ENCODE measurements at places on chromosomes 6 and 20. TPM values are rescaled to one million over a fixed set of nuclear protein-coding genes. Genes with fewer than 3 reads are reported as not detected.

MOG gene
- not detected for total RNA-seq

OOEP gene
- not detected for total RNA-seq

GRCh38 chr6:164095056-164095455, 680.5 kb downstream of the QKI start:
- H3K27ac ChIP-seq: no peak overlapping the region
- no peak for DNase-seq
- peaks cover 27% of the 10 kb centered on the region for H3K4me1 ChIP-seq
- no peaks in the 10 kb centered on the region for H3K36me3 ChIP-seq
- no peaks in the 10 kb centered on the region for H3K27me3 ChIP-seq

VSTM2L gene
- 24.5 TPM for total RNA-seq

- peaks cover 27% of the 10 kb centered on the region for H3K4me1 ChIP-seq
- no peak overlapping the region for H3K4me3 ChIP-seq
- no peaks in the 10 kb centered on the region for H3K36me3 ChIP-seq
- DNase-seq: no peak
- no peaks in the 10 kb centered on the region for H3K27me3 ChIP-seq
- H3K27ac ChIP-seq: no peak overlapping the region
These were observed 256.5 kb downstream of the HACE1 start for GRCh38 chr6:104603108-104603745.

RRAGD gene
- total RNA-seq: 17.9 TPM

TMC2 gene
- total RNA-seq: not detected

Data from chondrocyte (in vitro differentiated cells).